Large intestine (tissue), 12 donors: ENCODE measurements at places on chromosomes 16 and 17. TPM values are rescaled to one million over a fixed set of nuclear protein-coding genes. Genes with fewer than 3 reads are reported as not detected.

- H3K27ac ChIP-seq: peak overlapping the region; percentile 28
- no peaks in the 10 kb centered on the region for H3K27me3 ChIP-seq
- DNase-seq: no peak
- peaks cover 75% of the 10 kb centered on the region for H3K4me1 ChIP-seq
- peaks cover 65% of the 10 kb centered on the region for H3K36me3 ChIP-seq
- no peak overlapping the region for H3K4me3 ChIP-seq
Observed at GRCh38 chr17:40349477-40349894, 15.1 kb downstream of the GJD3 start.

DNA sequence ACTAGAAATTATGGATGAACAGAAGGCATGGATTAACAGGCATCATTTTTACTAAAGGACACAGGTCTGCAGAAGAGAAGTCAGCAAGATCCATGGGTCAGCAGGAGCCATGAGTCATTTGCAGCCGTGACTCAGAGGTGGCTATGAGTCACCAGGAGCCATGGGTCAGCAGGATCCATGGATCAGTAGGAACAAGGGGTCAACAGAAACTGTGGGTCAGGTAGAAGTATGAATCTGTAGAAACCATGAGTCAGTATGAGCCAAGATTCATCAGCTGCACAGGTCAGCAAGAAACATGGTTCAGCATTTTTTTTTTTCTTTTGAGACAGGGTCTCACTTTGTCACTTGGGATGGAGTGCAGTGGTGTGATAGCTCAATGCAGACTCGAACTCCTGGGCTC lies 58.2 kb upstream of the HS3ST4 start:
- no peaks in the 10 kb centered on the region for H3K4me1 ChIP-seq
- no peak overlapping the region for H3K4me3 ChIP-seq
- DNase-seq: no peak
- H3K27ac ChIP-seq: no peak overlapping the region
- no peaks in the 10 kb centered on the region for H3K27me3 ChIP-seq
- H3K36me3 ChIP-seq: no peaks in the 10 kb centered on the region

- no peak overlapping the region for H3K4me3 ChIP-seq
- H3K27me3 ChIP-seq: no peaks in the 10 kb centered on the region
- H3K36me3 ChIP-seq: no peaks in the 10 kb centered on the region
- no peaks in the 10 kb centered on the region for H3K4me1 ChIP-seq
Observed at GRCh38 chr17:33169580-33170285, 123.4 kb downstream of the ASIC2 start.

The ZG16 gene
- polyA plus RNA-seq: 2.2 TPM

DNA sequence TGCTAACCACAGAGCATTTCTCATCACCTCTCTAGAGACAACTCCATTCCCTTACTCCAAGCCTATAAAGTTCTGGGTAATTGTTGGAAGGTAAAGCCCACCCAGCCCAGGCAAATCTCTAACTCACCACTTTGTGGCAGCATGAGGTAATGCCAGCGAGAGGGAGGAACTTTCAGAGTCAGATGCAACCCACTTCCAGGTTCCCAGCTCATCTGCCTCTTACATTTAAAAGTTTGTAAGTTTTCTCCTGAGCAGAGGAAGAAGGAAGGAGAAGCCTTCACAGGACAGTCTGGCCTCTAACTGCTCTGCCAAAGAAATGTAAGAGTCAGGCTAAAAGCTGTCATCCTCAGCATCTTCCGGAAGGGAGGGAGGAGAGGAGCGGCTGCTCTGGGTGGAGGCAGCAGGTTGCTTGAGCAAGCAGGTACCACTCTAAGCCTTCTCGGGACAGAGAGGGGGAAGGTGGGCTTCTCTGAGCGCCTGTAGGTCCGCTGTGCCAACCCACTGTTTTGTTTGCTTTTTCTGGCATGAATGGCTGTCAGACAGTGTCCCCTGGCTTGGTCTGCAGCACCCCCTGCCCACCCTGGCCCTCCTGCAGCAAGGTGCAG lies 1.0 kb downstream of the ZNF319 start:
- H3K36me3 ChIP-seq: peaks cover 35% of the 10 kb centered on the region
- H3K4me3 ChIP-seq: peak overlapping the region; percentile 52
- H3K27me3 ChIP-seq: no peaks in the 10 kb centered on the region
- no peak overlapping the region for H3K27ac ChIP-seq
- peaks cover 4% of the 10 kb centered on the region for H3K4me1 ChIP-seq

GRCh38 chr17:1090465-1091189 lies 89.2 kb downstream of the ABR start:
- H3K27me3 ChIP-seq: no peaks in the 10 kb centered on the region
- DNase-seq: no peak
- H3K27ac ChIP-seq: no peak overlapping the region

The KRTAP4-4 gene
- not detected for polyA plus RNA-seq
